ENCODE measurements at places on chromosomes 4 and X. TPM values are rescaled to one million over a fixed set of nuclear protein-coding genes. Genes with fewer than 3 reads are reported as not detected.

The ARMCX2 gene
- 1.4 TPM for total RNA-seq

The PDZD4 gene
- 4.9 TPM for total RNA-seq

The MMAA gene
- total RNA-seq: 14.7 TPM

The PAK3 gene
- 3.7 TPM for total RNA-seq

The CYBB gene
- 0.25 TPM for total RNA-seq

The SMIM14 gene
- total RNA-seq: 5.2 TPM

The SRPX2 gene
- not detected for total RNA-seq

The HTRA3 gene
- not detected for total RNA-seq

The PARM1 gene
- 0.10 TPM for total RNA-seq

The DDX60 gene
- 28.1 TPM for total RNA-seq

The QRFPR gene
- total RNA-seq: not detected

The GPR173 gene
- total RNA-seq: not detected

The CNKSR2 gene
- total RNA-seq: 14.7 TPM

The COL4A5 gene
- total RNA-seq: not detected

The KIAA1210 gene
- not detected for total RNA-seq

The HMGB3 gene
- total RNA-seq: 11.5 TPM

The PCDH18 gene
- 0.25 TPM for total RNA-seq

The C1QTNF7 gene
- not detected for total RNA-seq

The SMARCA1 gene
- 0.25 TPM for total RNA-seq

The FAM114A1 gene
- not detected for total RNA-seq

The FAM236B gene
- total RNA-seq: not detected

The GLRA2 gene
- not detected for total RNA-seq

The SCML1 gene
- 11.6 TPM for total RNA-seq

The ANK2 gene
- not detected for total RNA-seq

The PLK4 gene
- 13.8 TPM for total RNA-seq

The ZCCHC4 gene
- 9.5 TPM for total RNA-seq

The EPHA5 gene
- not detected for total RNA-seq

The DMRTC1B gene
- total RNA-seq: 1.3 TPM

The NHSL2 gene
- total RNA-seq: 6.7 TPM

The KCNE5 gene
- not detected for total RNA-seq

The CLIC2 gene
- total RNA-seq: 1.2 TPM
